ENCODE measurements at places on chromosomes 16 and 17. TPM values are rescaled to one million over a fixed set of nuclear protein-coding genes. Genes with fewer than 3 reads are reported as not detected.

- no peak for DNase-seq
These were observed 6.8 kb upstream of the ZNF594 start for GRCh38 chr17:5198472-5198871.

GRCh38 chr17:44014133-44014436 is 678 bp downstream of the TMEM101 start:
- DNase-seq, result no peak

GRCh38 chr16:4115209-4115948 is 863 bp downstream of the ADCY9 start:
- DNase-seq, result peak; percentile 38

- no peak for DNase-seq
These were observed 234.7 kb upstream of the SDK2 start for GRCh38 chr17:73878923-73879322.

DNA sequence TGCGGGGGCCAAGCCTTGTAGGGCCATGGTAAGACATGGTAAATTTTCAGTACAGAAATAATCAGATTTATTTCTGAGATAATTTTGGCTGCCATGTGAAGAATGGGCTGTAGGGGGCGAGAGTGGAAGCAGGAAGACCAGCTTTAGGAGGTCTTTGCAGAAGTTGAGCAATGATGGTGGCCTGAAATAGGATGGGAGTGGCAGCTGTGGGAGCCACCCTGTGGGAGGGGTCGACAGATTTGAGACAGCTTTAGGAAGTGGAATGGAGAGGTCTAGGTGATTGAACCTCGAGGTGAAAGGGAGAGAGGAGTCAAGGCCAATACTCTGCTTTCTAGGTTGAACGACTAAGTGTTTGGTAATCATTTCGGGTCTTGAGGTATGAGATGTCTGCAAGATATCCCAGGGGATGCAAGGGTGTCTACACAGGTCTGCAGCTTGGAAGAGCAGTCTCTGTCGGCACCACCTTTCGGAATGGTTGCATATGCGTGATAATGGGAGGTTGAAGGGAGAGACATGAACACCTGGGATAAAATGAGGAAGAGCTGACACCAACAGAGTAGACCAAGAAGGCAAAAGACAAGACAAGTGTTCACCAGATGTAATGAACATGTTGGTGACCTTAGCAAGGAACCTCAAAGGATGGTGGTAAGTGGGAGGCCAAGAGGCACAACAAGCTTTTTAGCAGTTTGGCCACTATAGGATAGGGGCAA is 4.2 kb upstream of the ATXN7L3 start:
- no peak for DNase-seq

DNA sequence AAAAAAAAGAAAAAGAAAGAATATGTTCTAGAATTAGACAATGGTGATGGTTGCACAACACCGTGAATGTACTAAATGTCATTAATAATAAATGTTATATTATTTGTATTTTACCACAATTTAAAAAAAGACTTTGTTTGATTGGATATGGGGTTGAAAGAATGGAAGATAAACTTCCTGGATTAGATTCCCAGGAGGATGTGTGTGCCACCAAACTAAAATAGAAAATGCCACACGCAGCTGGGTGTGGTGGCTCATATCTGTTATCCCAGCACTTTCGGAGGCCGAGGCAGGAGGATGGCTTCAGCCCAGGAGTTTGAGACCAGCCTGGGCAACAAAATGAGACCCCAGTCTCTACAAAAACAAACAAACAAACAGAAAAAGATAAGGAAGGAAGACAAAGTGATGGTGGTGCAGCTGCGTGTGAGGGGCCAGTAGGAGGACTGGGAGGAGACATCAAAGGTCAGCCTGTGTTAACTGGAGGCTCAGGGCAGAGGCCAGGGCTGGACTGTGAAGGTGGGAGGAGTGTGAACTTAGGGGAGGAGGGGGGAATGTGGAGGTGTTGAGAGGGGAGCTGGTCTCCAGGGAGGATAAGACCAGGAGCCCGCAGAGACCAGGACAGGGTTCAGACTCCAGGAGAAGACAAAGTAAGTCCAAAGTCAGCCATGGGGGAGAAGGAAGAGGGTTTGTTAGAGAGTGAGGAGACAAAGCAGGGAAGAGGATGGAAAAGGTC is 4.1 kb downstream of the PECAM1 start:
- DNase-seq, result no peak

DNA sequence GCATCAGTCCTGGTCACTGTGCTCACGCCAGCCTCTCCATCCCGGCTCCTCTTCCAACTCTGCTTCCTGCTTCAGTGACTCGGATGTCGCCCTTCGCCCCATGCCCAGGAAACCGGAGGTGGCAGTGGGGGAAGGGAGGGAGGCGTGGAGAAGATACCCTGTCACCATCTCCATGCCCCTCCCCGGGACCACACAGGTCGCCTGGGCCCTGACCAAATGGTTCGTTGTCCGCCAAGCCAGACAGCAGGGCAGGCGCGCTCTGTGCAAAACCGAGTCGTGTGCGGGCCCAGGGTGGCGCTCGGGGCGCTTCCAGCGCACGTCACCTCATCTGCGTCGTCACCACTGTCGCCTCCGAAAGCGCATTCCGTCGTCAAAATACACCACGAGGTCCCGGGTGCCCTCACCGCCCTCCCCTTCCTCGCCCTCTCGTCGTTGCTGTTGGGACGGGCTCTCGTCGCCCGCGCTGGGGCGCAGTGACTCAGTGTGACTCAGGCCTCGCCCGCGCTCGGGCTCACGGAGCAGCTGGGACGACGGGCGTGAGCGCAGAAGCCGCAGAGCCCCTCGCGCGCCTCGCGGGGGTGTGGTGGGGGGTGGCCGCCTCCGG is 39.2 kb downstream of the ZNF778 start:
- DNase-seq, result peak; percentile 48

The ICAM2 gene
- 14.8 TPM for total RNA-seq

DNA sequence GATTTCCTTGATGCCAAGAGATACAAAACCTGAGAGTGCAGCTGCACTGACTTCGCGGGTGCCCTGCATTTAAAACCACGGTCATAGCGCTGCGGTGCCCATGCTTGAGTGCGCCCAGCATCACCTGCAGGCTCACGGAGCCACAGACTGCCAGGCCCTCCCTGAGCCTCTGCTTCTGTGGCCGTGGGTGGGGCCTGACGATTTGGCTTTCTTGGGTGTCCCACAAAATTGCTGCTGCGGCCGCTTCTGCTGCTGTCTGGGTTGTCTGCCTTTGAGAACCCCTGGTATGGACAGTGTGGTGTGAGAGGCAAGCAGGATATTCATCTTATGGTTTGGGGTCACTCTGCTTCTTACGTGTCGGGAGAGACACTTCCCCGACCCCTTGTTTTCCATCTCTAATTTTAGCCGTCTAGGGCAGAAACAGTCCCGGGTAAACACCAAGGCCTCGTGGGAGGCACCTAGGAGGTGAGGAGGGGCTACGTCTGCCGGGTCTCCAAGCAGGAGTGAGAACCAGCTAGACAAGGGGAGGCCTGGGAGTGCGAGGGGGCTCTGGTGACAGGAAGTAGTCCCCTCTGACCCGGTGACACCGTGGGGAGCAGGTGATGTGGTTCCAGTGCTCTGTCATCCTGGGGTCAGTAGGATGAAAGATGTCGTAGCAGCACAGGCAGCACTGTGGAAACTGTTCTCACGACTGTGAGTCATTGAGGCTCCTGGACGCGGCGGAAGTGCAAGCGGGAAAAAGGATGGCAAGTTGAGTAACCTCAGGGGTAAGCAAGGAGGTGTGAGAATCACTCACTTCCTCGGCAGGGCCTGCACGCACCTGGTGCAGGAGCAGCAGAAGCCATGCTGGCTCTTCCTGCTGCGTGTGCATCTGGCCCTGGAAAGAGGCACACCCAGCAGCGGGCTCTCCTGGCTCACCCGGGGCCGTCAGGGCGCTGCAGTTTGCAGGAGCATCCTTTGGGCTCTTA is 176.3 kb downstream of the RPTOR start:
- no peak for DNase-seq

The AARS1 gene
- total RNA-seq, result 85.4 TPM

DNA sequence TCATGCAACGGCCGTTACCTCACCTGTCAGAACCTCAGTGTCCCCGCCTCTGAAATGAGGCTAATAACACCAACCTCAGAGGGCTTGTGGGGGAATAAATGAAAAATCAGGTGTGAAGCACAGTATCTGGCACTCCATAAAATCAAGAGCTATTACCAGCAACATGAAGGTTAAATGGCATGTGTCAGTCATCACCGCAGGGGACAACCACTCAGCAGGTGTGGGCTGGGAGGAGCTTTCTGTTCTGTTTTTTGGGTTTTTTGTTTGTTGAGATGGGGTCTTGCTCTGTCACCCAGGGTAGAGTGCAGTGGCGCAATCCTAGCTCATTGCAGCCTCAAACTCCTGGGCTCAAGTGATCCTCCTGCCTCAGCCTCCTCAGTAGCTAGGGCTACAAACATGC is 16.8 kb upstream of the KRT19 start:
- no peak for DNase-seq

- no peak for DNase-seq
These were observed 386.2 kb downstream of the TMEM114 start for GRCh38 chr16:8204096-8204495.

DNA sequence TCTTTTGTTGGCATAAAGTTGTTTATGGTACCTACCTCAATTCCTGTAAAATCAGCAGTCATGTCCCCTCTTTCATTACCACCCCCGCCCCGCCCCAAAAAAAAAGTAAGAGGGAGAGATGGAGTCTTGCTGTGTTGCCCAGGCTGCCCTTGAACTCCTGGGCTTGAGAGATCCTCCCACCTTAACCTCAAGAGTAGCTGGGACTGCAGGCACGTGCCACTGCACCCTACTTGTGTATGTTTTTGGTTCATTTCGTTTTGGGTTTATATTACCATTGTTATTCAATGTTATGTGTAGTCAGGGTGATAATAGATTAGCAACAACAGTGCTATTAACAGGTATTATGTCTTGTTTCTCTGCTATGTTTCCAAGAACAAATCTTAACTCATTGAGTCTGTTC is 15.9 kb downstream of the TNRC6C start:
- no peak for DNase-seq

- no peak for DNase-seq
These were observed 6.8 kb downstream of the CIBAR2 start for GRCh38 chr16:85105475-85105874.

DNA sequence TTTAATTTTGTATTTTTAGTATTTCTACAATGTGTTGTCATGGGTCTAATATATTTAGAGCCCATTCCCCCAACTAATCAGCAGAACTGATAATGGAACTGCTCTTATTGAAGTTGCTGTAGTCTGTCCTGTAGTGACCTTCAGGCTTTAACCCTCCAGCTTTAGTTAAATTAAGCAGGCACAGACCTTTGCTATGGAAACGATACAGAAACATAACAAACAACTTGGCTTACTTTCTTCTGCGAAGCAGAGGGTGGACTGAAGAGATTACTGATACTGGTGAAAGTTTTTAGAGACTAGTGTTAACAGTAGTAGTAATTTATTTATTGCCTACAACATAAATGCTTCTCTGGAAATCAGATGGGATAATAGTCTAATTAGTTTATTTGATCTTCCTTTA is 61.4 kb downstream of the NFATC3 start:
- DNase-seq, result no peak

DNA sequence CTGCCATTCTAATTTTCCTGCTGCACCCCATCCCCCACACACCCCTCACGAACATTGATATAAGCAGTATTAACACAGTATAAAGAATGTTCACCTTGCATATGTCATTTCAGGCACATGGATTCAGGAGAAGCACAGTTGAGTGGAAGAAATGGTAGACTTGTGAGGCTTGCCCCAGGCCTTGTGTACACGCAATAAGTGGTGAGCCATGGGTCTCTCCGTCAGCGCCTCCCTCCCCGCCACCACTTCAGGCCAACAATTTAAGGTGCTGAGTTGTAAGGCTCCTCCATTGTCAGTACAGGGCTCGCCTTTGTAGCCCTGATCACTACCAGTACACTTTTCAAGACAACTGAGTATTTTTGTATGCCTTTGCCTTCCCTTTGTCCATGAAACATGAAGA is 12.2 kb upstream of the CLEC18C start:
- DNase-seq, result no peak

DNA sequence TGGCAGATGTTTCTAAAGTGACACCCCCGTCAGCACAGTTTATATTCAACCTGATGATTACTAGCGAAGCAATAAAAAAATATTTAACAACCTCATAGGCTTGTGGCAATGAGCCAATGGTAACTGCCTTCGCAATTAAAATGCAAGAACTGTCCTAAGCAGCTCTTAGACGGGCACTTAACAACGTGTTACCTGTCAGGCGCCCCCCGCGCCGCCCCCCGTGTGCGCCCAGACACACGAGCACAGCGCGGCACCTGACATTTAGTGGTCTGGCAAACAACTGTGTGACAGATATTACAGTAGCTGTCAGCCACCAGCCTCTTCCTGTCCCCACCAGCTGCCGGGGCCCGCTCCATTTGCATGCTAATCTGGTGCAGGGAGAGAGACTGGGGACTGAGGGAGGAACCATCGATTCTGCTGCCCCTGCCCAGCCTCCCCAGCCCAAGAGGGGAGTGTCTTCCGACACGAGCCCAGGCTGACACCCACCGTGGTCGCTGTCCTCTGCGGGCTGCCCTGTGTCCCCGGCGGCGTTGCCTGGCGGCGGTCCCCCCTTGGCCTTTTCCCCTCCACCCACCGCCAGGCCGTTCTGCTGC is 12.7 kb downstream of the NDUFAF8 start:
- DNase-seq, result no peak

The HBA2 gene
- 30.0 TPM for total RNA-seq

The ABI3 gene
- 15.8 TPM for total RNA-seq

DNA sequence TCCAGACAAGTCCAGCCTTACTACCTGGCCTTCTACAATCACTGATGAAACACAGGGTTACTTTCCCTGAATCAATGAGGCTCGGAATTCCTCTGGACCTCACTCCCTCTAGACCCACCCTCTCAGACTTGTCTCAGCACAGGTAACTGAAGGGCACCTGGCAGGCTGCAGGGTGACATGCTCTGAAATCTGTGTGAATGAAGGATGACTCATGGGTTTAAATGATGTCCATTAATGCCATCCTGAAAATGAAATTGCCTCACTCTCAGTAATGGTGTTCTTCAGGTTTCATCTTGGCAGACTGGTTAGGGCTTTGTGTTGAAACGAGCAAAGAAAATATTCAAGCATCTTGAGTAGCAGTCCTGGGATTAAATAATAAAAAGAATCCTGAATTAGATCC is 134.4 kb downstream of the MAF start:
- no peak for DNase-seq

GRCh38 chr16:55482056-55482455 is 3.1 kb downstream of the MMP2 start:
- DNase-seq, result no peak

DNA sequence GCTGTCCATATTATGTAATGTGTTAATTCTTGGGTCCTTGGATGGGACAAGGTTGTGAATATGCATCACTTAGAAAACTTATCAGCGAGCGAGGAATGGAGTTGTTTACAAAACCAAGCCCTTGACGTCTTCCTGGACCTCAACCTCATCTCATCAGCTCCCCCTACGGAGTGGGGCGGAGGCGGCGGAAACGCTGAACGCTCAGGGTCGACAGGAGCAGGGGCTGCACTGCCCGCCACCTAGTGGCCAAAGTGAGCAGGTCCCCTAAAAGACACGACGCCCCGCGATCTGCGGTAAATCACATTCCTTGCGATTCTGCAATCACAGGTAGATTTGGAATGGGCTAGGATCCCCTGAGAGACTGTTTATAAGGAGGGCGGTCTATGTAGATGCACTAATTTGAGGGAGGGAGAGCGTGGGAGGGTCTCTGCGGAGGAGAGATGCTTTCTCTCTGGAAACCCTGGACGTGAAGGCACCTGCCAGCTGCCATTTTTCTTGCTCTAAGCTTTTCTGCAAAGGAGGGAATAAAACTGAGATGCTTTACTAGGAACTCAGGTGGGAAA is 5.4 kb upstream of the ICAM2 start:
- DNase-seq, result peak; percentile 80

The KRTAP9-4 gene
- total RNA-seq, result not detected
